Bone marrow (tissue), 2 donors: ENCODE measurements at places on chromosomes 6 and 20.

DNA sequence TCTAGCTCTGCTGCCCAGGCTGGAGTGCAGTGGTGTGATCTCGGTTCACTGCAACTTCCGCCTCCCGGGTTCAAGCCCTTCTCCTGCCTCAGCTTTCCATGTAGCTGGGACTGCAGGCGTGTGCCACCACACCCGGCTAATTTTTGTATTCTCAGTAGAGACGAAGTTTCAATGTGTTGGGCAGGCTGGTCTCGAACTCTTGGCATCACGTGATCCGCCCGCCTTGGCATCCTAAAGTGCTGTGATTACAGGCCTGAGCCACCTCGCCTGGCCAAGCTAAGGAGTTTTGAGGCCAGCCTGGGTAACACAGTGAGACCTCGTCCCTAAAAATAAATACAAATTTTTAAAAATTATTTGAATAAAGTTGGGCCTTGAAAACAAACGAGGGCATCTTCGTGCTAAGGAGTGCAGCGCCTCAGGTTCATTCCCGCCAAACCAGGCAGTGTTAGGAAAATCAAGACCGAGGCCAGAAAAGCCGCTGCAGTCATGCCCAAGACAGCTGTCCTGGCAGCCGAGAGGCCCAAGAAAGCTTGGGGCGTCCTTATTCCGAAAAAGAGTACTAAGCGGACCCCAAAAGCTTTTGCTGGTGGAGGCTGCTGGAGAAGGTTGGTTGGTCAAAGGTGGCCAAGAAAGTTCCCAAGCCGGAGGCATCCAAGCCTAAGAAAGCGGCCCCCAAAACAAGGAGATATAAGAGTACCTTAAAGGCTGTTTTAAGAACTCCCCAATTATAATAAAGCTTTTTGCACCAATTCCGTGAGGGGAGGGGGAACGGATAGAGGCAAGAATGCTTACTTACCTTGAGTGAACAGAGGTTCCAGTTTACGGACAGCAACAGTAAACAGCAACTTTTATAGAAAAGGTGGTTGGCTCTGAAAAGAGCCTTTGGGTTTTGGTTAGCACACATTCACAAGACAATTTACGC lies 109.0 kb downstream of the HFE start:
- DNase-seq: no peak

DNA sequence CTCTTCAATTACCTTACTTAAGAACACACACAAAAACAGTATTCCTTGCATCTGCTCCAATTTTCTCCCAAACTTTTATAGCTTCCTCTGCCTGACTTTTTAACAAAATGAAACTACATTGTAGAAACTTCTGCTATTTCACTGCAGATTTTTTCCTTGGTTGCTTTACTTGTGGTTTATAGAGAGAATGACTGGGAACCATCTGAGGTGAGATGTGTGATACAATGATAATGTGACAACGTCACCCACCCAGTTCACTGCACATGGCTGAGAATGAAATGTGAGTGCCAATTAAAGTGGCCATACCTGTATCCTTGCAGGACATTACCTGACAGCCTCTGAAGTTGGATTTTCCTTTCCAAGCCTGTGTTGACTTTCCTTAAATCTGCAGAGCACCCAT lies 258.4 kb downstream of the CD83 start:
- no peak for DNase-seq

DNA sequence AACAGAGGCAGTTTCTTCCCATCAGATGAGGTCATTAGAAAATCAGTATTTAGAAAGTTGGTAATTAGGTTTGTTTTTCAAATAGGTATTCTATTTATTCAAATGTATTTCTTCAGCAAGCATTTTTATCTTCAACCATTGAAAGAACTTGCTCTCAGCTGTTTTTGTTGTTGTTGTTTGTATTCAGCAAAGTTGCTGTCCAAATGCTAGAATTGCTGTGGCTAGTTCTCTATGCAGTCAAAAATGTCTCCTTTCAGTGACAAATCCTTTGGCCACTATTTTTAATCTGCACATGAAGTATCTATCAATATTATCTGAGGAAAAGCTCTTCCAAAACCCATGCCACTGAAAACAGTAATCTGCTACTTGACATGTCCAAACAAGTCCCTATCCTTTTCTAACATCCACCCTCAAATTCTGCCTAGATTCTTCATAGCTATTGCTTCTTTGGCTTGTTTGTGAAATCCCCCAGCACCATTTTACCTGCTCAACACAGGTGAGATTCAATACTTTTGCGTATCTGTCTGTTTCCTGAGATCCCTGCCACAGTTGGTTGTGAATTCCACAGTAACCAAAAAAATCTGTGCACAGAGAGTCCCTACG lies 1005.4 kb downstream of the GRIK2 start:
- no peak for DNase-seq

DNA sequence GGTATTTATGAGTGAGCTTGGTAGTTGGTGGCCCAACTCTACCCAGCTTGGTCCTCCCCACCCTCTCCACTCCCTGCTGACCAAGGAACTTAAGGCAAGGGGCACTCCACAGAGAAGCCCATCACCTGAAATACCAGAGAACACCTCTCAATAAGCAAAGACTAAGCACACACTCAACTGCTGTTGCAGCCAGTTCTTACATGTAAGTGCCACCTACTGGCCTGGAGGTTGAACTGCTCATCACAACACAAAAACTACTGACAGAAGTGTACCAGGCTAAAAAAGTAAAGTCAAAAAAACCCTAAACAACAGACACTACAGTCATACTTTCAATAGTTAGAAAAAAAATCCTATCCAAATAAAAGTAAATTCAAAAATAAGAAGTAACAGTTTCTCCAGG lies 146.2 kb downstream of the FAM83B start:
- DNase-seq: no peak

DNA sequence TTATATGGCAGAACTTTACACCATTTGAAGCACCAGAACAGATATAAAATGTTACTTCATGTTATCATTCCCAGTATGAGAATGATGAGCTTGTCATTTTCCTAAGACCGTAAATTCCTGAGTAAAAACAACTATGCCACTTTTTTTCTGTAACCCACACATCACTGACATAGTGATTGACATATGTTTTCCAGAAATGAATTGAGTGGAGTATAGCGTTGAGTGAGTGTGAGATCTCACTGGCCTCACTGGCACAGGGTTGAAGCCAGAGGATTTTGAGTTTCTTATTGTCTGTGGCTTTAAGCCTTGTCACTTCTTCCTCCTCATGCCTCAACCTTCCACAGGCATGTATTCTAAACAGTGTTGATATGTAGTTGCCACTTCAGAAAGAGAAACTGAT lies 62.3 kb downstream of the PDE7B start:
- DNase-seq: no peak

DNA sequence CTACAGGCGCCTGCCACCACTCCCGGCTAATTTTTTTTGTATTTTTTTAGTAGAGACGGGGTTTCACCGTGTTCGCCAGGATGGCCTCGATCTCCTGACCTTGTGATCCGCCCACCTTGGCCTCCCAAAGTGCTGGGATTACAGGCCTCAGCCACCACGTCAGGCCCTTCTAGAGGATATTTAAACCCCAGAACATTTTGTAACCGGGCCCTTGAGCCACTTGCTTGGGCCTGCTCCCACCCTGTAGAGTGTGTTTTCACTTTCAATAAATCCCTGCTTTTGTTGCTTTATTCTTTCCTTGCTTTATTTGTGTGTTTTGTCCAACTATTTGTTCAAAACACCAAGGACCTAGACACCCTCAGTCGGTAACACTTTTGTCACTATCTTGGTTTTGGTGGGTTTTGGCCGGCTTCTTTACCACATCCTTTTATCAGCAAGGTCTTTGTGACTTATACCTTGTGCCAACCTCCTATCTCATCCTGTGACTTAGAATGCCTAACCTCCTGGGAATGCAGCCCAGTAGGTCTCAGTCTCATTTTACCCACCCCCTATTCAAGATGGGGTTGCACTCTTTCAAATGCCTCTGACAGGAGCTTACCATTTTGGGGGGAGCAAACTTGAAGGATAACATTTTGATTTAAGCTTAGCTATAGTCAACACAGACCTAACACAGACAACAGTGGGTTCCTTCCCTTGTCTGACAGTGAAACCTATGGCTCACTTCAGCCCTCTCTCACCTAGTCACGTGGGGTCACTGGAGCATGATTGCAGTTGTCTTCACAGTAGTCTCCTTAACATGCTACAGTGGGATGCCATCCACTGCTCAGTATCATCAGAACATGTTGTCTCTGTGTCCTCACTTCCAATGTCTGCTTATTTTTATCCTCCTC lies 27.9 kb upstream of the KIF6 start:
- DNase-seq: no peak

DNA sequence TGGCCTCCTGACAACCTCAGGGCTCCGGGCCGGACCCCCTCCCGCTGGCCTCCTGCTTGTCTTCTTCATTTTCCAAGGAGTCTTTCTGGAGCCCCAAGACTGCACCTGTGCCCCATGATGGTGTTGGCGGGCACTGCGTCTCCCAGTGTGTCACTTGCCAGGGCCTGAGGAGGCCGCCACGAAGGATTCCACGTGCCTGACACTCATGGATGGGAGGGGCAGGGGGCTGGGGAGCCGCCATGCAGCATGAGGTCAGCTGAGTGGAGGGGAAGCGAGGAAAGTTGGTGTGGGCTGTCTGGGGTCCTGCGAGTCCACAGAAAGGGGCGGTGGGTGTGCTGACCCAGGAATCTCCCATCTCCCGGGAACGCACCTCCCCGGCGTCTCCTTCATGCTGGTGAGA lies 165.7 kb downstream of the SMOC2 start:
- DNase-seq: no peak

DNA sequence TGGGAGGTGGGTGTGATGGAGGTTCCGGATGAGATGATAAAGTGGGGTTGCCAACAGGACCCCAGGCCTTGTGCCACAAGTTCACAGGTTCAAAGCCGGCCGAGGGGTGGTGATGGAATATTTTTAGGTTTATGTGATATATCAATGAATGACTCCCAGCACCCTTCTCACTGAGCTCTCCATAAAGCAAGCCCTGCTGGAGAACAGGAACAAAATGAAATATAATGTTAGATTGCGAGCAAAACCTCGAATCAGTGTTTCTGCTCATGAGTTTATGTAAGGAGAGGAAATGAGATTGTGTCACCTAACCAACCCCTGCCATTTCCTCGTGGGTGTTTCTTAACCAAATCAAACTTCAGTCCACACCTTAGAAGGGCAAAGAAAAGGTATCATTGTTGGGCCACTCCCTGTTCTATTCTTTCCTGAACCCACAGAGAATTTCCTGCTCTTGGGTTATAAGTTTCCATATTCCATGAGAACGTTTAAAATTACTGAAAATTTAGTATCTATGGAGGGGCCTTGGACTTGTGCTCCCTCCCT lies 192.2 kb upstream of the EXOC2 start:
- no peak for DNase-seq

DNA sequence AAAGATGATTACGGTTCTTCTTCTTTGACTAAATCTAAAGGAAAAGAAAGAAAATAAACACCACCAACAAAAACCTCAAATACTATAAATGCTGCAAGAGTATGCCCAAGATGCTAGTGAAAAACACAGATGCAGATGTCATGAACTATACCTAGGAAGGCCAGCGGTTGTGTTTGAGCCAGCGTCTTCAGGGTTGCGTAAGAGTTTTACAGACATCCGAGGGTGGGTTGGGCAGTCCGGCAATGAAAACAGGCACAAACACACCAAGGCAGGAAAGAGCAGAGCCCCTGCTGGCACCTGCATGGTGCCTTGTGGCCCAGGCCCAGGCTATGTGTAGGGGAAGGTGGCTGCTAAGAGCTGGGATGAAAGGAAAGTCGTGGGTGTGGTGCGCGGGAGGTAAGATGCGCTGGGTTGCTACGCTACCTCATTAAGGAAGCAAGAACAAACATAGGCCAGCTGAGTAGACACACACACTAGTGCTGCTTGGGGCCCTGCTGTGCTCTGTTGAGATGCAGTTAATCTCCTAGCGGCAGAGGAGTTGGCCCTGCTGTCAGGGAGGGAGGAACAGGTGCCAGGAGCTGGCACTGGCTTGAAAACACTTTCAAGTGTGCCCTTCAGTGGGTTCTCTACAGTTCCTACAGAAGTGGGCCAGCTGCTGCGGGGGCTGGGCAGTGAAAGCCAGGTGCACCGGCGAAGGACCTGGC lies 170.2 kb upstream of the PLN start:
- DNase-seq: no peak

DNA sequence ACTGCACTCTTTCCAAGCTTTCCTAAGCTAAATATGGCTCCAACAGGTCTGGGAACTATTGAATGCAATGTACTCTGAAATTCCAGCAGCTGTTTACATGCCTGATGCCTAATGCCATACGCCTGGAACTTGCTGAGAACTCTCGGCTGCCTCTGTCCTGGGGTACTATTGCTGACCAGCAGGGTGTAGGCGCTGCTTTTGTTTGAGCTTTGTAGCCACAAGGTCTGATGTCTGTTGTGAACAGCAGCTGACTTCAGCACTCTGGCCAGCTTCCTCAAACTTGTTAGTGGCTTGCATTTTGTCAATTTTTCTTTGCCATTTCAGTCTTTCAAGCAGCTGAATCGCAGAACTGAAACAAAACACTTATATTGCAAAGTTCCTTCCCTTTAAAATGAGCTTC lies 26.7 kb downstream of the SAYSD1 start:
- no peak for DNase-seq

DNA sequence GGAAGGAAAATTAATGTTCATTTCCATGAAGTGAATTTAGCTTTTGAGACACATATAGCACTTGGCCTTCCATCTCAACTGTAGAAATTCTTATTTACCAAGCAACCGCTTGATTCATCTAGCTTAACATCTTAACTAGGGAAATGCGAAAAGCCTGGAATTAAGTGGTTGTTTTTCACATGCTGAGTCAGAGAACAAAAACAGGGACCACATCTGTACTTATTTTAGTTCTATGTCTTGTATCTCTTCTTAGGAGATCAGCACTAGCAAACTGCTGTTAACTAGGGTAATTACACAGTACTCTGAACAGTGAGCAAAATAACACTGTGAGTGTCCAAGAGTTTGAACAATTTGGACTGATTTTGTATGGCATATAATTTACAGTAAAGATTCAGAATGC lies 590.9 kb upstream of the NRSN1 start:
- DNase-seq: no peak

- DNase-seq: no peak
Observed at GRCh38 chr6:145147559-145147958, 587.8 kb downstream of the EPM2A start.

DNA sequence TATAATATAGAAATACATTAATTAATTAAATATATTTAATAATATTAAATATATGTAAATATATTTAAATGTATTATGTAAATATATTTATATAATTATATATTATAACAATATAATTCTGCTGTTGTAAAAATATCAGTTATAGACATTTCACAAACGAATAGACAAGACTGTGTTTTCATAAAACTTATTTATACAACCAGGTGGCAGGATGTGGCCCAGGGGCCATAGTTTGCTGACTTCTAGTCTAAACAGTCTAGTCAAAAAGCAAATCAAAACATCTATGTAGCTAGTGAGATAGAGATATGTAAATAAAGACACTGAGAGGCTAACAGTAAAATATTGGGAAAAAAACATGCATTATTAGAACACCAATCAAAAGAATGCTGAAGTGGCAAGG lies 136.4 kb downstream of the TBXT start:
- no peak for DNase-seq
